ENCODE measurements at places on chromosomes 13 and 19.
A peak's percentile ranks its signal among the peaks of the same experiment; 100 is the strongest.

DNA sequence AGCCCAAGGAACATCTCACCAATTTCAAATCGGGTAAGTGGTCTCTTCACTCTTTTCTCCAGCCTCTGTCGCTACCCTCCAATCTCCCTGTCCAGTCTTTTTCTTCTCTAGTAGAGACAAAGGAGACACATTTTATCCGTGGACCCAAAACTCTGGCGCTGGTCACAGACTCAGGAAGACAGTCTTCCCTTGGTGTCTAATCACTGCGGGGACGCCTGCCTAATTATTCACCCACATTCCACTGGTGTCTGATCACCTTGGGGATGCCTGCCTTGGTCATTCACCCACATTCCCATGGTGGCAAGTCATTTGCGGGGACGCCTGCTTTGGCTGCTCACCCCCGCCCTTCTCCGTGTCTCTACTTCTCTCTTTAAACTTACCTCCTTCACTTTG, 13.8 kb upstream of the OR10H1 start:
- no peak for DNase-seq

- DNase-seq: no peak
These were observed 150.3 kb downstream of the IER2 start for GRCh38 chr19:13300421-13301030.

- DNase-seq: no peak
These were observed 18.8 kb upstream of the UBE2L5 start for GRCh38 chr13:30403456-30403855.

DNA sequence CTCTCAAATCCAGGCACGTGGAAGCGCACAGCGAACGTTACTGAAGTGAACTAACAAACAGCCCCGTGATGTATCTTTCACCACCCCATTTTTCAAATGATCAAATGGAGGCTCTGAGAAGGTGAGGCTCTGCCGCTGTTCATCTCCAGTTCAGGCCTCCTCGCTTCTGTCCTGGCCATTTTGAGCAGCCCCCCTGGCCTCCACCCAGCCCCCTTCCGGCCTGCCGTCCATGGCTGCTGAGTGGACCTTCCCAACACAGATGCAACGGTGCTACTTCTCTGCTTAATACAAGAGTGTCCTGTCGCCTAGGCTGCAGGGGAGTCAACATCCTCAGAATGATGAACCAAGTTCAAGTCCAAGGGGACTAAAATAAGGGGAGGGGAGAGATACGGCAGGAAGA, 9.7 kb downstream of the SYDE1 start:
- DNase-seq: no peak

GRCh38 chr13:49421391-49421790, 22.5 kb downstream of the CAB39L start:
- peak; percentile 41 for DNase-seq

DNA sequence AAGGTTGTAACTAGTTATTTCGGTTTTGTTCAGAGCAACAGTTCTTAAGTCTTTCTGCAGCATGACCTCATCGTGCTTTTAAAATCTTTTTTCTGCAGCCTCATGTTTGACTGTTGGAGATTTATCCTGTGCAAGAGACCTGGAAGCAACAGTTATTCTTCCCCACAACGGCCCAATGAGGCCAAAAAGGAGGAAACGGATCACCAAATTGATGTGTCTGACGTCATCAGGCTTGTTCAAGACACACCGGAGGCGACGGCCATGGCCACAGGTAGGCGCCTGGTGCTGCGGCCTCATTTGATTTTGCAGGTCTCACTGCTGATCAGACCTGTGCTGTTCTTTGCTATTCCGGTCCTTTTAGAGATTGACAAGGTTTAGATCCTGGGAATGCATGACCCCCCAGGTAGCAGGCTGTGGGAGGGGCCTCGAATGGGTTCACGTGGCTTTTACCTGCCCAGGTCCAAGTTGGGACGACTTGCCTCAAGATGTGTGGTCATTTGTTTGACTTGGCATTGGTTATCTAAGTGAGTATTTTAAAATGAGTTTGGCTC, 66.8 kb upstream of the MCF2L start:
- no peak for DNase-seq

DNA sequence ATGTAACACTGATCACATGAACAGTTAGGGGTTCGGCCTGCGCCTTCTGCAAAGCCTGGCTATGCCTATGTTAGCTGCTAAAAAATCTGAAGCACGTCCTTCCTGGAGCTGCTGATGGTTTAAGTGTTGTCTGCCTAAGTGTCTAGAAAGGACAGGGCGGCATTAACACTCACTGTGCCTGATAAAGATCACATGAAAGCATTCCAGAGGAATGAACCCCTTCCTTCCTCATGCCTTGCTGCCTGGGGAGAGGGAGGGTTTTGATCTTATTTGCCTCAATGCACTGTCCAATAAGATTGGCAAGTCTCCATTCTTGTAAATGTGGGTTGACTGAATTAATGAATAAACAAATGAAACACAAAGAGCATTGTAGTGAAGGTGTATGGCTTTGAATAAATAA, 5.2 kb downstream of the DOCK9 start:
- no peak for DNase-seq

GRCh38 chr13:51502153-51502651, 49.4 kb upstream of the INTS6 start:
- no peak for DNase-seq

DNA sequence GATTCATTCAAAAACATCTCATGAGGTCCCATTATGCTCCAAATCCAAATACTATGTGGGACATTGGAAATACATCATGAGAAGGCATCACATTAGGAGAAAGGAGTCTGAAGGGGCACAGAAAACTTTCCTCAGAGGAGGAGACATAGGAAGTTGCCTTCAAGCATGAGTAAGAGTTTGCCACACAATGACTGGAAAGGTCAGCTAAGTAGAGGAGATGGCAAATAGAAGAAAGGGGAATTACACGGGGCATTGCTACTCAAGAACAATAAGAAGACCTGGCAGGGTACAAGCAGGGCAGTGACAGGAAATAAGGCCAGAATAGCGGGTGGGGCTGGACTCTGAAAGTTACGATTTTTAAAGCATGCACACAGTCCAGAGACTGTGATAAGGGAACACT, 231.6 kb downstream of the SPRY2 start:
- DNase-seq: no peak

DNA sequence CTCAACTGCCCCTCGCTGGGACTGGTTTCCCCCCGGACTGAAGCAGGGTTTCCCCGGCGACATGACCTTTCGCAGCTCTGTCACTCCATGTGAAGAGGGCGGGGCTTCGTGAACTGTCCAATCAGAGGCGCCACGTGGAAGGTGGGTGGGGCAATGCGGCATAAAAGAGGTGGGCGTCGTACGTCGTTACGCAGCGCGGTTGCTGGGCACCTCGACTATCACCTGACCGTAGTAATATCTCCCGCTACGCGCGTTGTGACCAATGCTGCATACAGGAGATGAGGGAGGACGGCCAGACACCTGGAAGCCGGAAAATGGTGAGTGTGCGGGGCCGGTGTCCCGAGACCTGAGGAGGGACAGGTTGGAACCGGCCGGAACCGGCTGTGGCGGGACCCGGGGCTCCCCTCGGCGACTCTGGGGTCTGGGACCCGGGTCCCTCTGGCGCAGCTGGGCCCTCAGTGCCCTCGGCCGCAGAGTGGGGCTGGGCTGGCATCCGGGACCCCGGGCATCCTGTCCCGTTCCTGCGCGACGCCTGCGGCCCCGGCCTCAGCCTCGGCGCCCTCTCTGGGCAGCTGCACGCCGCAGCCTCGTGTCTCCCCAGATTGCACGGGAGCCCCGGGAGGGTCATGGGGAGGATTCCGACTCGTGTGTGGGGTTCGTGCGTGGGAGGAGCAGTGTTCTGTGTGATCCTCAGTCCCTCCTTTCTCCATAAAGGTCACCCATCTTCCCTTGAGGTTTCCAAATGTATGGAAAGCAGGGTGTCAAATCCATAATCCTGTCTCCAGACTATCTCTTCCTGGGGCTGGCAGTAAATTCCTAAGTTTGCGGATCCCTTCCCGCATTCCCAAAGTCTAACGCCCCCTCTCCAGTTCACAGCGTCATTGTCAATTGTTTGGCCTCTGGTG, 32.2 kb downstream of the ZNF136 start:
- peak; percentile 74 for DNase-seq

GRCh38 chr13:73245246-73245645, 186.4 kb downstream of the KLF5 start:
- no peak for DNase-seq

DNA sequence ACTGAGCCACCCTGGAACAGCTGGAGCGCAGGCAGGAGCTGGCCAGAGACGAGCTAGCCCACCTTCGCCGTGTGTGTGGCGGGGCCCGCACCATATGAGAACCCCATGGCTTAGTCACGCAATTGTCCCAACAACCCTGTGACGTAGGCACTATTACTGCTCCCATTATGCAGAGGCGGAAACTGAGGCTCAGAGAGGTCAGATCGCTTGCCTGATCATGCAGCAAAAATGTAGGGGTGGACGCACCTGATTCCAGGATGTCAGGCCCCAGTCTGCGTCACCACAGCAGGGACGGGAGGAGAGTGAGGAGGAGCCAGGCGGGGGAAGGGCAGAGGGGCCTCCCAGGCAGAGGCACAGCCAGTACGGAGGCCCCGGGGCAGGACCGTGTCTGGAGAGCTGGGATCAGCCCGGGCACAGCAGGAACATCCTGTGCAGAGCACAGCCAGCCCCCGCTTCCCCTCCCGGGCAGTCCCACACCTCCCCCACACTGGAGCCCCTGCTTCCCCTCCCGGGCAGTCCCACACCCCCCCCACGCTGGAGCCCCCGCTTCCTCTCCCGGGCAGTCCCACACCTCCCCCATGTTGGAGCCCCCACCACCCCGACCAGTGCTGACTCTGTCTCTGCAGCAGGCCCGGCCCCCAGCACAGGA, 16.7 kb downstream of the PIP5K1C start:
- no peak for DNase-seq

DNA sequence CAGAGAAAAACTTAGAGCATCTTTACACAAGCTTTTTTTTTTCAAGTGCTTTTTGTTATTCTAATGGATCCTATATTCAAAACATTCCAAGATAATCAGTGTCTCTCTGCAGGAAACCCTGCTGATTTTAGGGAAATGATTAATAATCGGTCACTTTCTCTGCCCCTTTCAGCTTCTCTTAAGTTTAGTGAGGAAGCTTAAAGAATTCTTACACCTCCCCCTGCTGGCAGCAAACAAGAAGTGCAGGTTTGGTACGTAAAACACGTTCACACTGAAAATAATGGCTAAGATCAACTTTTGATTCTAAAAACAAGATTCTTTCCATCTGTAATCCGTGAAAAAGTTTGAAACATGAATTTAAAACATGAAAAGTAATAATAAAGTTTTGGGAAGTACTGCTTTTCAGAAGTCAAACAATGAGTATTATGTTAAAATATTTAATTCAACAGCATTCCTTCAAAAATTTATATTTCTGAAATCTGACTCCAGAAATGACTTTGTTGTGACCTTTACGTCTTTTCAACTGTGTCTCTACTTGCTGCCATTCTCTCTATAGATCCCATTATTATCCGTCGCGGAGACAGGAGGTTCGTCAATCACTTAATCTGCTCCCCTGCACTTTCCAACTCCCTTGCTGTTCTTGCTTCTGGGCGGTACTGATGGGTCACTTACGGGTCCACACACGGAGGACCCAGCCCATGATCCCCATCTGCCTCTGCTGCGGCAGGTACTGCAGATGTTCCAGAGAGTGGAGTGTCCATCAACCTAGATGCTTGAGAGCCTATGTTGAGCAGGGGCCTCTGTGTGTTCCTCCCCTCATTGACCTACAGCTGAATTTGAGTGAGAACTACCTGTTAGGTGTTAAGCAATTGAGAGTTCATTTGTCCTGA, 203.1 kb upstream of the EDNRB start:
- DNase-seq: peak; percentile 46

- no peak for DNase-seq
These were observed 310.0 kb upstream of the KLF12 start for GRCh38 chr13:74444161-74444571.

DNA sequence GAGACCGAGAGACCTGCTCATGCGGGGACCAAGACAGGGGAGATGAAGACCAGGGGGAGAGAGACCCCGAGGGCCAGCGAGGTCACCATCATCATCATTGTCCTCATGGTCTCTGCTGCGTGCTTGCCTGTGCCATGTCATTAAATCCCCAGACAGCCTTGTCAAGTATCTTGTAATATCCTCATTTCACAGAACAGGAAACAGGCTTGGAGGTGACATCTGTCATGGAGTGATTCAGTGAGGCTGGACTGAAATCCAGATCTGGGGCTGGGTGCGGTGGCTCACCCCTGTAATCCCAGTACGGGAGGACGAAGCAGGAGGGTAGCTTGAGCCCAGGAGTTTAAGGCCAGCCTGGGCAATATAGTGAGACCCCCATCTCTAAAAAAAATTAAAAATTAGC, 5.9 kb upstream of the NANOS2 start:
- DNase-seq: no peak

DNA sequence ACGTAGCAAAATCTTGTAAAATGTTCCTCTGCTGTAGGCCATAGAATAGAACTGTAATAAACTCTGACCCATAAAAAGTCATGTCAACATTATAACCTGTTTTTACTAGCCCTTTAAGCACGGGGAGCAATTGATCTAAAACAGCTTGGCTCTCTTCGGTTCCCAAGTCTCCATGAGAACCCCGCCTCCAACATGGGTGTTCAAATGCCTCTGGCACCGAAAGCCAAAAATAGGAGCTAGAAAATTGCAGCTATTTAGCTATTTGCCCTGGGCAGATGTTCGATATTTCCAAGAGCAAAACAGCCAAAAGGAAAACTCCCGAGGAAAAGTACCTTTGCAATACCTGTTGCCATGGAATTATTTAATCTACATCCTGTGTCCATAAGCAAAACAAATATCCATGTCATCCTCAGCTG, 563.1 kb downstream of the EFNB2 start:
- no peak for DNase-seq

- no peak for DNase-seq
These were observed 583 bp upstream of the ZNF480 start for GRCh38 chr19:52296400-52296772.

GRCh38 chr19:49395581-49396407, 7.7 kb downstream of the KASH5 start:
- DNase-seq: no peak

DNA sequence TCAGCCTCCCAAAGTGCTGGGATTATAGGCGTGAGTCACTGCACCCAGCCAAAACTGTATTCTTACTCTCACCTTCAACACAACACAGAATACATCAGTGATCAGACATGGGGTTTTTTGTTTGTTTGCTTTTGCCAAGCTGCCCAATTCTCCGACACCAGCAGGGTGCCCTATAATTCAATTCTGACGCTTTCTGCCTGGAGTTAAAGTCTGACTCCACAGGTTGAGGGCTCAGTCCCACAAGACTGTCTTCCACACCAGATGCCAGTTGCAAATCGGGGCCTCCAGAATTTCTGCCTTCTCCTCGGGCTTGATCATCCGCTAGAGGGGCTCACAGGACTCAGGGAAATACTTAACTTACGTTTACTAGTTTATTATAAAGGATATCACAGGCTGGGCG, 22.1 kb downstream of the FBN3 start:
- no peak for DNase-seq

DNA sequence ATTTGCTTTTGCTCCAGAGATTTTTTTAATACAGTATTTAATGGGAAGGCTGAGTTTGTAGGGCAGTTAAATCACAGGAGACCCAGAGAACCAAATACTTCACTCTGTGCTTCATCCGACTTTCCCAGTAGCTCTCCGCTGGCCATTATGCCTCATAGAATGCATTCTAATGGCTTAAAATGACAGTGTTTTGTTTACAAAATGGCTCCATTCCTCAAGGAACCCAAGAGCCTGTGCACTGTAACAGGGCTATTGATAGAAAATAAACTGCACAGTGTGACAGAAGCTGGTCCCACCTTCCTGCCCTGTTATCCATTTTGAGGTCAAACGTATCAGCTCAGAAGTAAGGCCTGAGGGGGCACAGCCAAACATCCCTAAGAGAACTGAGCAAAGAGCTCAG, 136.5 kb downstream of the RAP2A start:
- no peak for DNase-seq

- peak; percentile 43 for DNase-seq
These were observed at the start of gene RHPN2 for GRCh38 chr19:33064792-33065550. Gene RHPN2 (minus strand): TSS chr19:33064888. CDS start chr19:33064852, 36 bp downstream.
